Brain pericyte (primary cell): ENCODE measurements at places on chromosomes 6 and 20.

DNA sequence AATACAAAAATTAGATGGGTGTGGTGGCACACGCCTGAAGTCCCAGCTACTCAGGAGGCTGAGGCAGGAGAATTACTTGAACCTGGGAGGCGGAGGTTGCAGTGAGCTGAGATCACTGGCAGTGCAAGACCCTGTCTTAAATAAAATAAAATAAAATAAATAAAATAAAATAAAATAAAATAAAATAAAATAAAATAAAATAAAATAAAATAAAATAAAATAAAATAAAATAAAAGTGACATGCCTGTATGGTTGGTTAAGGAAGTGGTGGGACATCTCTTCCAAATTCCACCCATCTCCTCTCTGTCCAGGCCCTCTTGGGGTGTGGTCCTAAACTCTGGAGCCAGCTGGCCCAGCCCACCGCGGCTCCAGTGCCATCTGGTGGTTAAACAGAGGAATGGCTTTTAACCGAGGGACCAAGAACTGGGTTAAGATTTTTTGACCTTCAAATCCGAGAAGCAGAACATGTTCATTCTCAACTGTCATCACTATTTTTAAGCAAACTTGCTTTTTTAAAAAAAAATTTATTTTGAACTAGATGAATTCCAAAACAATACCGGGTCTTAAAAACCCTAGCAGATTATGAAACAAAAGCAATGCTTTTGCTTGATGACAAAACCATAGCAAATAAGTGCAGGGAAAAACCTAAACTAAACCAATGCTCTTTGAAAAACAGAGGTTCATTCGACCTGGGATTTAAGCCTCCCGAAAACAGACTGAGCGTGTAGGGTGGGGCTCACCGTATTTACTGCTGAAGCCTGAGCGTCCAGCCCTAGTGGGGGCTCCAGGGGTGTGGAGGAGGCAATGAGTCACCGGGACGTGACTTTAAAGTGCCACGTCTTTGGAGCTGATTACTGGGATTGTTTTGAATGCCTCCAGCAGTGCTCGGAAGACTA, 68.8 kb downstream of the CDC5L start:
- no peak for DNase-seq

DNA sequence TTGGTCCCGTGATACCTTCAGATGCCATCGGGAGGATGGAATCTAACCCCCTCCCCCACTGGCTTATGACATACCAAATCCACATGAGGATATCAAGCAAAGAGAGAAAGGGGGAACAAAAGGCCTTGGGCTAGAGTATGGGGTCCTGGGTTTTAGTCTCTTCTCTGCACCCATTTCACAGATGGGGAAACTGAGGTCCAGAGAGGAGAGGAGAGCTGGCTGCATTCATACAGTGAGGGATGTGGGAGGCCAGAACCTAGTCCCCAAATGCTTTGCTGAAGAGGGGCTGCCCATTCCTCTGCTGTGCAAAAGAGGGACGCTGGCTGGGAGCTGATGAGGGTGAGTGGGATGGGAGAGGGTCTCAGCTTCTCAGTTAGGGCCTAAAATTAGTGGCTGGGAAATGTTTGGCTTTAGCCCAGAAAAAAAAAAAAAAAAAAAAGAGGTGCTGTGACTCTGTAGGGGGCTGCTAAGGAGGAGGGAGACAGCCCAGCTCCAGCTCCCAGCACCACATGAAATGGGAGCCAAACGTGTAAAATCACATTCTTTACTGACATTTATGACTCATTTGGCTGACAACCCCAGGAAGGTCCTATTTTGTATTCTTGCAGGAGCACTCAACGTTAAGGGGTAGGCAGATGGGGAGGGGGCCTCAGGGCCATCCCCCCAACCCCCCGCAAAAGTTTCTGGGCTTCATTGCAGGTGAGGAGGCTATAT, 11.9 kb downstream of the XKR7 start:
- DNase-seq: no peak

DNA sequence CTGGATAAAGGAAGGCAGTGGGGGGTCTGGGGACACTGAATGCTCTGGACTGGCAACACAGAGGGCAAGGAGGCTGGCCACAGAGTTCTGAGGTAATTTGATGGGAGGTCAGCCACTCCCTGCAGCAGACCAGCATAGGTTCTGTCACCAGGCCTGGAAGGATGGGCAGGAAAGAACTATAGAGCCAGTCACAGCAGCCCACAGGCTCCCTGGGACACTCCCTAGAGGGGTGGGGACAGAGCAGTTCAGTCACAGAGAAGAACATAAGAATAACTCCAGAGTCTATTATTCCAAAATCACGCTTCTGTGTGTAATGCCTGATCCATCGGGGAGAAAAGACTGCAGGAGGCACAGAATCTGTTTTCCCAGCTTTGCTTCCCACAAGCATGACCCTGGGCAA, 19.6 kb downstream of the DYNLRB1 start:
- DNase-seq: no peak

- no peak for DNase-seq
Observed at GRCh38 chr6:87421576-87421975, 13.8 kb downstream of the CFAP206 start.

DNA sequence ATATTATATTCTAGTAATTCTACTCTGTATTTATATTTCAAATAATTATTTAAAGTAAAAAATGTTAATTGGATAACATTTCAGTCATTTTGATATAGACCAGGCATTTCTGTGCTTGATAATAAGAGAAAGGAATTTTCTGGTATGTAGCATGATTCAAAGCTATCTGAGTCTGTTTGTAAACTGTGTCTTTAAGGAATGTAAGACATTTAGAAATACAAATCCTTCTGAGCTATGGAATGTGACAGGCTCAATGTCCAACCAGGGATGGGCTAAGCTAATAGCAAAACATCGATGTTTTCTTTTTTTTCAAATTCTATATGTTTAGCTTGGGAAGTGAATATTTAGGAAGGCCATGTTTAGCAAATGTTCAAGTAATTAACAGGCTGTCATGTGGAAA, 41.5 kb upstream of the FAM83B start:
- no peak for DNase-seq

- DNase-seq: no peak
Observed at GRCh38 chr6:164337024-164337924, 922.8 kb downstream of the QKI start.
